ENCODE measurements at places on chromosomes 1 and 21.

DNA sequence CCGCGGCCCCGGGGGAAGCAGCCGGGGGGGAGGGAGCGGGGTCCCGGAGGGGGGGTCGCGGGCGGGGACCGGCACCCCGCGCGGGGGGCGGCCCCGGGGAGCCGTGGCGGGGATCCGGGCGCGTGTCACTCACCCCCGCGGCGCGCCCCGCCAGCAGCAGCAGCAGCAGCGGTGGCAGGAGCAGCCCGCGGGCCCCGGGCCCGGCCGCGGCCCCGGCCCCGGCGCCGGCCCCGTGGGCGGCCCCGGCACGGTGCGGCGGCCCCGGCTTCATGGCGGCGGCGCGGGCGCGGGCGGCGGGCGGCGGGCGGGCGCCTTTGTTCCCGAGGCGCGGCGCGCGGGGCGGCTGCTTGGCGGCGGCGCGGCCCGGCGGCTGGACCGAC, 252 bp downstream of the SDC3 start:
- DNase-seq = no peak

DNA sequence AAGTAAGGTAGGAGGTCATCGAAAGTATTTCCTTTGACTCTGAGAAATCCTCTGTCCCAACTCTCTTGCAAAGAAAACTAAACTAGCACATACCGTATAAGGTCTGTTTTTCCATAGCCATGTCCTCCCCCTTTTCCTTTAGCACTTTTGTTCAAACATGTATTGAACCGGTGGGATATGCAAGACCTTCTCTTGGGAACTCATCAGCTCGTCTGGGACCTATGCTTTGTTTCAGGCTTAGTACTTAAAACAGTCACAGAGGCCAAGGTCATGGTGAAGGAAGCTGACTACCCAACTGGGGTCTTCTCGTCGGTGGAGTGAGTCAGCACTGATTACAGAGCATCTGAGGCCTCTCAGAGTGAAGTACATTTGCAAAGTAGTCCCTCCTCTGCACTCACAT, 185.0 kb downstream of the ZBTB18 start:
- DNase-seq = no peak

DNA sequence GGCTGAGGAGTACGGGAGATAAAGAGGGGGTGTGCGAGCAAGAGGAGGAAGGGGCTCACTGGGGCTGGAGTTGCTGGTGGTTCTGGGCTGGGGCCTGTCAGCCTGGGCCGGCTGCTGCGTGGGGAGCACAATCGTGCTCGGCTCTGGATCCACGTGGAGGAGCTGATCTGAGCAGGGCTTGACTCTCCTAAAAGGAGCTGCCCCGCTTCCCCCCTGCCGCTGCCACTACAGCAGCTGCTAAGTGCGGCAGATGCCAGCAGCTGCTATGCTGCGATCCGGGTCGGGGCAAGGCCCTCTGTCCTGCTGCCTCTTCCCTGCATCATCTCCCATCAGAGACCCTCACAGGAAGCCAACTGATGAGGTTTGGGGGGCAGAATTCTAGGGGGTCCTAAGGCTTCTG, 165.9 kb downstream of the PCBP3 start:
- no peak for DNase-seq

DNA sequence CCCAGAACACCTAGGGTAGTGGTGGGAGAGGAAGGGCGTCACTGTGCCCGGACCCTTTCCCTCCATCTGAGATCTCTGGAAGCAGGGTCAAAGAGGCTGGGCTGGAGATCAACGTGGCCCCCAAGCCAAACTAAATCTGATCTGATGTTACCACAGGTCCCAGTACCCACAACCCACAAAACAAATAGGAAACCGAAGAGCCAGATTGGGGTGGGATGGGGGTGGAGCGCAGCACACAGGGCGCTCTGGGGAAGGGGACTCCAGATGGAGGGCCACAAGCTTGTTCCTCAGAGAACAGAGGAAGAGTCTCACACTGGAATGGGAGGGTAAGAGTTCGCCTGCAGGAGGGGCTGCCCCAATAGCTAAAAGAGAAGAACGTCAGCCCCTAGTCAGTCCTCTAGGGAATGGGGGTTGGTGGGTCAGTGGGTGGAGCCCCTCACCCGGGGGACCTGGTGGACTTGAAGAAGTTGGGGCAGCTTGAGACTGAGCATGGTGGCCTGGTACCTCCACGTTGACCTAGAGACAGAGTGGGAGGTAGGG, 1.5 kb downstream of the PAQR6 start:
- DNase-seq = no peak

- DNase-seq = no peak
Observed at GRCh38 chr1:116850436-116850835, 59.3 kb upstream of the PTGFRN start.

DNA sequence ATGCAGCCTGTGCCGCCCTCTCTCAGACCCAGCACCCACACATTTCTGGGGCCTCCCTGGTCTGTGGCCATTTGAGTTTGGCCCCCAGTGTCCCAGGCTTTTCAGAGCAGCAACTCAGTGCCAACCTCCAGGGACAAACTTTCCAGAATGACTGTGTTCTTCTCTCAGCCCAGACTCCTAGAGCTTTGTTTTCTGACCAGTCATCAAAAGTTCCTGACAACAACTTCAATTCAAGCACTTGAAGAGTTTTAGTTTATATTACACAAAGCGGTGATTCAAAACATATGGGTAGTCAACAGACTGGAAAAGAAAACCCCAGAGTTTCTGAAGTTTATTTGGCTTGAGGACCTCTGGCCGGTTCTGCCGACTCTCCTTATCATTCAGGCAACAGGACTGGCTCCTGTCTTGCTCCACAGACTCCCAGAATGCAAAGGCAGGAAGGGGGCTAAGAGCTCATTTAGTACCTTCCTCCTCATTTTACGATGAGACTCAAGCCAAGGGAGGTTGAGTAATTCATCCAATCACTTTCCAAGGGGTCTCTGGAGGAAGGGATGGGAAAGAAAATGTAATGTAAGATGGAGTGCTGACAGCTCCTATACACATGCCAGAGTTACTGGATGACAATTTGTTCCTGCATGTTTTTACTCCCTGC, 27.0 kb upstream of the TIAM1 start:
- no peak for DNase-seq

- DNase-seq = no peak
Observed at GRCh38 chr1:16246961-16247360, 10.0 kb upstream of the CPLANE2 start.

DNA sequence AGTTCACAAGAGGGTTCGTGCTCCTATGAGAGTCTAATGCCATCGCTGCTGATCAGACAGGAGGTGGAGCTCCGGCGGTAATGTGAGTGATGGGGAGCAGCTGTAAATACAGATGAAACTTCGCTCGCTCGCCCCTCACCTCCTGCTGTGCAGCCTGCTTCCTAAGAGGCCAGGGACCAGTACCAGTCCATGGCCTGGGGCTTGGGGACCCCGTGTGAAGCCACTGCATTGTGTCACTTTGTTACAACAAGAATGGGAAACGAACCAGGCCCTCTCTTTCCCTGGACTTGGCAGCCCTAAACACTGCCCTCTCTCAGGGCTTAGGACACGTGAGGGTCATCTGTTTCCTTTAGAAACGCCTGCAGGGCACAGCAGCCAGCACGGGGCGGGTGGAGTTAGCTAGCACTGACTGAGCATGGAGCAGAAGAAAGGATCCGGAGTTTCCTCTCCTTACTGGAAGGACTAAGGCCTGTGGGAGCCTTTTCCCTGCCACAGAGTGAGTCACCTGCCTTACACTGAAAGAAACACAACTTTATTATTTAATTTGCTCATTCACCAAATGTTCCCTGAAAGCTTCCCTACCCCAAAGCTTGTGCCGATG, 185.2 kb upstream of the TMEM51 start:
- DNase-seq = no peak

GRCh38 chr1:61348025-61348665, 265.8 kb downstream of the NFIA start:
- DNase-seq = no peak

GRCh38 chr1:3183411-3183810, 114.4 kb downstream of the PRDM16 start:
- no peak for DNase-seq

GRCh38 chr1:71232786-71233185, 152.0 kb upstream of the ZRANB2 start:
- no peak for DNase-seq

- no peak for DNase-seq
Observed at GRCh38 chr1:89941110-89941766, 53.7 kb upstream of the ZNF326 start.

DNA sequence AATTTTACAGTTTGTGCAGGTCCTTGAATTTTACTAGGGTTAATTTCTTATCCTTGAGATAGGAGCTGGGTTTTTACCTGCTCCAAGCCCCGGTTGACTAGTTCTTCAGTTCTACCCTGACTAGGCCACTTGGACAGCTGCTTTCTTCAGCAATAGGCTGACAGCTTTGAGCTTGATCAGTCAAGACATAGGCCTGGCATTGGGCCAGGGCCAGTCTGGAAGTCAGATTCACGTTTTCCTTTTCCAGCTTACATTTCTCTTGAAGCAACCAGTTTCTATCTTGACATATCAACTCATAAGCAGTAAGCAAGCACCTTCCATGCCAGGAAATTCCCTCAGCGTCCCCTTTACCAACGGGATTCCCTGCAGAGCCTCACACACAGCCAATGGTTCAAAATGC, 63.7 kb upstream of the AJAP1 start:
- DNase-seq = no peak

DNA sequence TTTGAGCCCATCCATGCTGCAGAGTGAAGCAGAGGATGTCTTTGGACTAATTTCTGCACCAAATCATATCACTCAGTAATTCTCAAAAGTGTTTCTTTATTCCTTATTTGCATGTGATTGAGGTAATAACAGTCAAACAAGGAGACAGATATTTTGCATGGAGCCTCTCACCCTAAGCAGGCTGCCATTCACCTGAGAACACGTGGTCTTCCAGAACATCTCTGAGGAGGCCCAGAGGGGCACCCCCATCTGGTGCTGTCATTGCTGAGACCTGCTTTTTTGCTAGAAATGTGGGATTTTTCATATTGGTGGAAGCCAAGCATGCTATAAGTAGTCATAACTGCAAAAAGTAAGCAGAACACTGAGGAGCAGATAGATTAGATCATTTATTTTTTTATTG, 7.7 kb downstream of the SLC37A1 start:
- DNase-seq = no peak

DNA sequence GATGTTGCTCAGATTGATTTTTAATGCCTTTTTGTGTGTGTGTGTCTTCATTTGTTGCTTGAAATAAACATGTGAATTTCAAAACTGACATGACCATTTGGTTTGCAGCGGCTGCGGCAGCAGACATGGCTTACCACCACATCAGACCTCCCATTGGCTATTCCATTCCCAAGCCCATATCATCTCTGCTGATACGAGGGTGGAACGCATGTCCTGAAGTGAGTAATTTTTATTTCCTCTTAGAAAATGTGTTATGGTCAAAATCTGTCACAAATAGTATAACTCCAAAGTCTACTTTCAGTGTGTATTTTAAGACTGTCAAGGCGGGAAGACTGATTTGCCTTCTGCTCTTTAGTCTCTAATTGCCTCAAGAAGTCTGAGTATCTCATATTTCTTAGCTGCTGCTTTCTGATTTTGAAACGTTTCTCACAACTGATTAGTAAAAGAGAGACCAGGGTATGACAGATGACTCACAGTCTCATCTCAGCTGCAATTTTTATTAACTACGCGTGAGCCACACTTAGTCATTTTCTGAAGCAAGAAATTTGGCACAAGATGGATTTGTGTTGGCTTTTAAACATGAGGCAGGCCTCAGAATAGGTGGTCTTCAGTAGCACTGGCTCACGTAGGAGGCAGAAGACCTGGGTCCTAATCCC, 49.0 kb downstream of the LRRC53 start:
- DNase-seq = no peak

DNA sequence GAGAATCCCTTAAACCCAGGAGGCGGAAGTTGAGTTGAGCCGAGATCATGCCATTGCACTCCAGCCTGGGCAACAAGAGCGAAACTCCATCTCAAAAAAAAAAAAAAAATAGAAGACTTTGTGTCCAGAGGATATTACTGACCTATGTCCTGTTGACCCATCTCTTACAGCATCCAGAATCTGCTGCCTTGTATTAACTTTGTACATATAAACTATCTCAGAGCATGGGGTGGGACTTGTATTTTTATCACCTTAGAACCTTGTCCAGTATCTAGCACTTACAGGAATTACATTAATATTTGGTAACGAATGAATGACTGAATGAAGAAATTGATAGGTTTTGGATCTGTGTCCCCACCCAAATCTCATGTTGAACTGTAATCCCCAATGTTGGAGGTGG, 117.8 kb downstream of the TGFBR3 start:
- no peak for DNase-seq

DNA sequence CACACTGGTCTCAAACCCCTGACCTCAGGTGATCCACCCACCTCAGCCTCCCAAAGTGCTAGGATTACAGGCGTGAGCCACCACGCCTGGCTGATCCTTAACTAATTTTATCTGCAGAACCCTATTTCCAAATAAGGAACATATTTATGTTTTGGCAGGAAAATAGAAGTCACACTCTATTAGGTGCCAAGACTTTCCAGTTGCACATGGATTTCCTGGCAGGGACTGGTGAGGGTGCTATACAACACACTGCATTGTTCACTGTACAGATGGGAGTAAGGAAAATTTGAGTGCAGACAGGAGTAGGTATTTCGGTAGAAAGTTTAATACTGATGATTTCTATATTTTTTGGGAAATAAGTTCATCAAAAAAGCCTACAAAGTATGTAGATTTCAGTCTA, 605.3 kb upstream of the B3GALT2 start:
- DNase-seq = no peak

DNA sequence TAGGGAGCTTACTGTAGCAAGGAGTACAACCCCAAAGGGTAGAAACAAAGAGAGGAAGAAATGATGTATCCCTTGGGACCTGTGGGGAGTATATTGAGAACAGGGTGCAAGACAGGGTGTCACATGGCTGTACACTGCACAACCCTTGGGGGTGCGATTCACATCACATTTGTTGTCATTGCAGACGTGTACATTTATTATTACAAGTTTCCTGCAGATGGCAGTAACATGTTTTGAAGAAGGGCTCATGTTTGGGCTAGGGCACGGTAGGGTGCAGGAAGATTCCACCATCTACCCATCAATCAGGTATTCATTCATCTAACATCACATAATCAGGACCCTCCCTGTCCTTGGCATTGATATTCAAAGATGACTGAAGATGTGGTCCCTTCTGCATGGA, 62.5 kb downstream of the NDUFS5 start:
- no peak for DNase-seq

GRCh38 chr1:62228136-62228882, 33.7 kb downstream of the L1TD1 start:
- DNase-seq = no peak

- no peak for DNase-seq
Observed at GRCh38 chr1:96982118-96982517, 260.5 kb downstream of the PTBP2 start.

DNA sequence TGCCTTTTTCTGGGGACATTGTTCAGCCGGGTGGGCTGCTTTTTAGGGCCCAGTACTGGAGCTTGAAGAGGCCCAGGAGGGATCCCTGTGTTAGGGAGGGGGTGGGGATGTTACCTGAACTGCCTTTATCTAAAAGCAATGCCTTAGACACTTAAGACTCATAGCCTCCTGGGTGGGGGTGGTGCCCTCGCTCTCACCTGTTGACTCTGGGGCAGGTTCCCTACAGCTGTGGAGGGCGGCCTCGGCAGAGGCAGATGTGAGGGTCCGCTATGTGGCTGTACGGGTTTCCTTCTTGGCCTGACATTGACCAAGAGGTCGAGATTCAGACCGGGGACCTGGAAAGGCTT, 716 bp downstream of the INAVA start:
- DNase-seq = no peak

Measured in stimulated activated CD8-positive, alpha-beta memory T cell treated with anti-CD3 and anti-CD28 coated beads, Interleukin-7, amount 100 ng/mL, for 4 hours (primary cell).